ENCODE measurements at places on chromosomes 5 and 9.

- no peak for DNase-seq
Observed at GRCh38 chr5:141465351-141465750, 10.4 kb upstream of the PCDHGC3 start.

DNA sequence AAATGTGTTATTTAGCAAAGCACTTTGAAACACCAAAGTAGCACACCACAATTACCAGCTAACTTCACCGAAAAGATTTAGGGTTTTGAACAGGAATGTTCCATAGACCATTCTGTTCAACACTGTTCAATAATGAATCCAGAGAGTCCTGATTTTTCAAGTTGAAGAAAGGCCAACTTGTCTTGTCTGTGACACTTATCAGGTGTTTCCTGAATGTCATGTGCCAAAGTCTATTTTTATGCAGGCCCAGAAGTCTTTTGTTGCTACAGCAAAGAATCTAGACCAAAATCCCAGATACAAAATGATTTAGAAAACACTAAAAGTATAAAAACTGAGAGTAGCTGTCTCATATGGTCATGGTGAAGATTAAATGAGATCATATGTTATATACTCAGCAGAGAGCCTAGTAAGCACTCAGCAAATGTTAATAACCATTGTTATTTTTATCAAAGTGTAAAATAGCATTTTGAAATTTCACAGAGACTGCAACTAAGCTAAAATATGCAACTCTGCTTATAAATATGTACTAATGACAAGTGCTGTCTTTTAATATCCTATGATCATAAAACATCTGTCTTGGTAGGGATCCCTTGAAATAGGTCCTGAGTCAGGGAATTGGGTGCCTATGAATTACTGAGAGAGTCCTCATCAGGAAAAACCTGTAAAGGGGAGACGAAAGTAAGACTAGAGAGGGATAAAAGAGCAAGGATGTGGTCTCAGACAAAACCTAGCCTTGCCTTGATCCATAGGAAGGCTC, 122.4 kb upstream of the SLC12A2 start:
- DNase-seq: no peak

GRCh38 chr5:17151686-17152085, 65.7 kb upstream of the BASP1 start:
- no peak for DNase-seq

DNA sequence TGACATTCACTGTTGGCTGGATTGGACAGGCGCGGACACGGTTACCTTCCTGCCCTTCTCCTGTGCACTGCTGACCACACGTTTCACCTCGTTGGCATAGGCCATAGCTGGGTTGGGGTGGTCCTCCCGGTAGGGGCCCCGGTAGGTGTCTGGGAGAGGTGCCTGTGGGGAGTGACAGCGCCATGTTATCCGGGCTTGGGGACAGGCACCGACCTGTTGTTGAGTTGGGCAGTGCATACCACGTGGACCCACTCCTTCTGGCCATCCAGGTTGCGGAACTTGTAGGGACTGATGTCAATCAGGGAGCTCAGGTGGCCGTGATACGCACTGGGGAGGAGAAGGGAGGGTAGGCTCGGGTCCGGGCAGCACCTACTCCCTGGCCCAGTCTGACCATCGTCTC, 8.2 kb downstream of the PHYKPL start:
- DNase-seq: no peak

DNA sequence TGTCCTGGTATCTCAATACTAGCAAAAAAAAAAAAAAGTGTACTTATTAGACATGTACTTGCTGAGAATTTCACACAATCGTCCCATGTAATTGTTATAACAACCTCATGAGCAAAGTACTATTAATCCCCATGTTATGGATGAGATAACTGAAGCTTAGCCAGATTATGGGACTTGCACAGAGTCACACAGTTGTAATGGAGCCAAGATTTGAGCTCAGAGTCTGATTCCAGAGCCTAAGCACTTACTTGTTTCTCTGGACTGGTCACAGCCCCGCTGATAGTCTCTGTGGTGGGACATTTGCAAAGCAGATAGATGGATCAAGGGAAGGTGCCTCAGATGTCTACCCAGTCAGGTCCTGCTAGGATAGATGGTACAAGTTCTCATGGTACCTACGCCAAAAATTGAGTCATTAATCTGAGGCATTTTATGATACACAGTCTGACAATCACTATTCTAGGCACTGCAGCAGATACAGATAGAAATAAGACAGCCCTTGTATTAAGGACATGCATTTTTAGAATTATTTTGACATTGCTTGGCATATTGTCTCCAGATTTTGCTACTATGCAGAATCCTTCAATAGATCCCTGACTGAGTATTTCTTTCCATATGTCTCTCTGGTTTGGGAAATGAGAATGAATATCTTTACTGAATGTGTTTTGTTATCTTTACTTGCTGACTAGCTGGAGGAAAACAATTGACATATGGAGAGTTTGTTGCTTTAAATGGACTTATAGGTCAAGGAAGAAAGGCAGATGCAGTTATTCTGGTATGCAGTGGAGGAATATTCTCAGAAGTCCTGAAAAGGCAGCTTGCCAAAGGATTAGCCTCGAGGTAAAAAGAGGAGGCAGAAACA, 149.5 kb downstream of the ADAMTSL1 start:
- no peak for DNase-seq

DNA sequence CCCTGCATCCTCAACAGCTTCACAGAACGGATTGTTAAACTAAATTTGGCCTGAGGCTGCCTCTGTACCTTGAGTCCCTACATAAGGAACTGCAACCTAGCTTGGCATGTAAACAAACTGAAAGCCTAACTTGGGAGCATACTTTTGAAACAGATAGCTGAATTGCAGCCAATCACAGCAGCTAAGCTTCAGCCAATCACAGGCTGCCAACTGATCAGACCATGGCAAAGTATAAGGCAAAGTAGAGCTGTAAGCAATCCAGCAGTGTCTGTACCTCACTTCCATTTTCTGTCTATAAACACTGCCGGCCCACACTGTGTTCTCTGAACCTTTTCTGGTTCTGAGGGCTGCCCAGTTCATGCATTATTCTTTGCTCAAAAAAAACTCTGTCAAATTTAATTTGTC, 8.9 kb upstream of the ZNF483 start:
- no peak for DNase-seq

DNA sequence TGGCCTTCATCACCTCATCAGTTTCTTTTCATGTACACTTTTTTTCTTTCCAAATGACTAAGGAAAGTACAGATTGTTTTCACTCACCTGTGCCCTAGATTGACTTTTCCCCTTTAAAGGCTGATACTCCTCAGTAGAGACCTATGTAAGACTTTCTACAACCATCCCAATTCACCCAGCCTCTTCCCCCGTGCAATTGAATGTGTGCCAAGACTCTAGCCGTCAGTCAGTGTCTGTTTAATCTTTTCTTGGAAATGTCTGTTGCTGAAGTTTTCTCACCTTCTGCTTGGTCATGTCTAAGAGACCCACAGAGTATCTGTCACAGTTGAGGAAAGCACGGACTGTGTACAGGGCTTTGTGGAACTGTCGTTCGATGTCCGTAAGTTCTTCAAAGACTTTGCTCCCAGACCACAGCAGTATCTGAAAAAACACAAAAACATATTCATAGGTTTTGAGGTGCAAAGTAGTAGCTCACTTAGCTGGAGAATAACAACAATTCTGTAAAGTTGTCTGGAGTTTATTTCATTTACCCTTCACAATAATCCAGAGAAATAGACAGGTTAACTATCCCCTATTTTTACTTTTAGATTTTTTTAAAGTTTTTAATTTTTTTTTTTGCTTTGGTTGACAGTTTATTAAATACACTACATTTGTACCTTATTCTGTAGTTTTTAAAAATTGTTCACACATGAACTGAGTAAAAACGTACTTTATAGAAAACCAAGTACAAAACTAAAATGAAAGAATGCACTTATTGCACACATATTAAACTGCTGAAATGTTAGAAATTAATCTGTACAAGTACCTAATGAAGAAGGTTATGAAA, 13.6 kb downstream of the PDE6A start:
- no peak for DNase-seq

DNA sequence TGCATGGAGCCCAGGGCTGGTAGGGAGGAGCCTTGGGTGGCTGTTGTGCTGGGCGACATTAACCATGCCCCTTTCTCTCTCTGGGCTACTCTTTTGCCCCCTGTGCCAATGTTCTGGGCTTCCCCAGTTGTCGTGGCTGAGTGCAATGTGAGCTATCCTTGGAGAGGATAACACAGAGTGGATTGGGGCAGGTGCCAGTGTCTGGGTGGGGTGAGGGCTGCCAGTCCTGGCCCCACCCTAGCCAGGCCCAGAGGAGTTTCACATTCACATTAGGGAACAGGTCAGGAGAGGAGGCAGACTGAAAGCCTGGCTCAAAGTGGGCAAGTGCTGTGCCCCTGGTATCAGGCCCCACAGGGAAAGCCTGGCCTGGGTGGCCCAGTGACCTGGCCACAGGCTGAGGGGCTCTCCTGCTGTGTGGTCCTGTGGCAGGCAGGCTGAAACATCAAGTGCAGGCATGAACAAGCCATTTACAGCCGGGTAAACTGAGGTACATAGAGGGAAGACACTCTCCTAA, 7.5 kb upstream of the NDST1 start:
- DNase-seq: no peak

DNA sequence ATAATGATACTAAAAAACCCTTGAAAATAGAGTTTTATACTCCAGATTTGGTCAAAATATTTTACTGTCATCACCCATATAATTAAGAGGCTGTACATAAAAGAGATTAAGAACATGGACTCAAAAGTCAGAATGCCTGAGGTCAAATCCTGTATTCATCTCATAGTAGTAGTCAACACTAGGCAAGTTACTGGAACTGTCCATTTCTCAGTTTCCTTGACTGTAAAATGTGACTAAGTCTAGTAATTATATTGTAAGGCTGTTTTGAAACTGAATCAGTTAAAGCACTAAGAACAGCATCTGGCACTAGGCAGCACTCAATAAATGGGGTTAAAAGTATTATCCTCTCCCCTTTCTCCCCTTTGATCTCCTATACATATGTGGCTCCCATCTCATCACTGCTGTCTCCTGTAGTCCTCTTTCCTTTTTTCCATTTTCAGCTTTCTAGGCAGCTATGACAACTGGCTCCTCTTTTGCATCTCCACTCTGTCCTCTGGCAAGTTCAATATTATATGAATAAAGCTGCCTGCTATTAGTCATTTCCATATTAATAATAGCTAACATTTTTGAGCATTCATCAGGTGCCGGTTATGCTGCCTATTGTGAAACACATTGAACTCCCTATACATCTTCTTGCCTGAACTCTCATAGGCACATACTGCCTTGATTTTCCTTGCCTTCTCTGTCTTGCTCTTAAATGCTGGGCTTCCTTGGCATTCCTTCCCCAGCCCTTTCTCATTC, 185.8 kb upstream of the NREP start:
- DNase-seq: no peak

GRCh38 chr5:5343568-5343967, 78.9 kb upstream of the ICE1 start:
- DNase-seq: no peak

DNA sequence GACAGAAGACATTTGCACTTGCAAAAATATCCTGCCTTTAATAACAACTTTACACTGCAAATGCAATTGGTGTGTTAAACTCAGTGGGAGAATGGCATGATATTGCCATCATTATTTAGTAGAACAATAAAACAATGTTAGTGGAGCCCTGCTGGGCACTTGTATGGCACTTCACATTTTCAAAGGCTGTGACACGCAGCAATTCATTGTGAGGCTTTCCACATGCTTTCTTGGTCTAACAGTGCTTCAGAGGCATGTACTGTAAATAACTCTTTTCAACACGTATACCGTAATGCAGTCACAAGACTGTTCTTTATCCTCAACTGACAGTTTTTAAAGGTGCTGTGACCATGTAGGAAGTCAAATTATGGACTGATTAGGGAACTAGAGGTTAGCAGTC, 155.5 kb upstream of the EPB41L4A start:
- no peak for DNase-seq

GRCh38 chr9:136847088-136847825, 2.0 kb upstream of the PHPT1 start:
- no peak for DNase-seq

- DNase-seq: no peak
Observed at GRCh38 chr5:75340714-75341478, 3.9 kb downstream of the HMGCR start.

DNA sequence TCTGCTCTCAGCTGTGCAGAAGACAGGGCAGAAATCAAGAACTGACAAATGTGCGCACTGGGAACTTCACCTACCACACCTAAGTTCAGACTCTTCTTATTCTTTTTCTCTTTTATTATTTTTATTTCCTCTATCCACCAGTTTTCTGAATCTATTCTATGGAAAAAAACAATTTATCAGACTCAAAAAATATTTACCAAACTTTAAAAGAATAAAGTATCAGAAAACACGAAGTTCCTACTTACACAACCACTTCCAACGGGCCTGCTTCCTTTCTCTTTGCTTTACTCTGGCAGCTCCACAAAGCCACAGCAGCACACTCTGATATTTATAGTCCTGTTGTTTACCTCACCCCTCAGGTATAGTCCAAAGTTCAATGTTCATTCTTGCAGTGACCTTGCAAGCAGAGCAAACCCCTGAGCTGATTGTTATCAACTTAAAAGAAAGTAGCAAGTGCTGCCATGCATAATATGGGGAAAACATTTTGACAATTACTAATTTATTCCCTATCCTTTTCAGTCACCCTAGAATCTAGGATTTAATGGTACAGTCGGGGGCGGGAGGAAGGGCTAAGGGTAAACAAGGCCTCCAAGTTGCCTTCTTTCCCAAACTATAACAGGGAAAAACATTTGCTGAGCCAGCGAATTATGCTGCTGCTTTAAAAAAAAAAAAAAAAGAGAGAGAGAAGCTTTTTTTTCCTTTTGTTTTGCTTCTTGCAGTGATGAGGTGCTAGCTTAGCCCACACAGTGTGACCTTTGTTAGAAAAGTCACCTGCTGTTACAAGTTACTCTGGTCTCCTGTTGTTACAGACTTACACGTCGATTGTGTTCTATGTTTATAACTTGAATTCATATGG, at the start of gene SELENOP:
Gene SELENOP (minus strand): TSS at position 302 of the 856 bp plus-strand sequence. CDS start 3,539 bp downstream, outside the sequence.
- no peak for DNase-seq

- no peak for DNase-seq
Observed at GRCh38 chr5:123203105-123203800, 114.2 kb downstream of the PRDM6 start.

- no peak for DNase-seq
Observed at GRCh38 chr9:71096421-71097108, 24.9 kb downstream of the TRPM3 start.

DNA sequence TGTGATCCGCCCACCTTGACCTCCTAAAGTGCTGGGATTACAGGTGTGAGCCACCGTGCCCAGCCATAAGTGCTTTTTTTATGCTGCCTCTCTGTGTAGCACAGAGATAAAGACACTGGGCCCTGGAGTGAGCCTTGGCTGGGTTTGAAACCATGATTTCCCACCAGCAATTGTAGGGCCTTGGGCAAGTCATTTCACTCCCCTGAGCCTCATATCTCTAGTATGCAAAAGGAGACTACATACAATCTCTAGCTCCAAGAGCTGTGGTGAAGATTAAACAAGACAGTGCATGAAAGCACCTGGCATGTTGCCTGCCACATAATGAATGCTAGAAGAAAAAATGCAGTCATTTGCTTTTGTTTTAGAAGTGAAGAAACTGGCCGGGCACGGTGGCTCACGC, 3.9 kb downstream of the FABP6 start:
- DNase-seq: no peak

DNA sequence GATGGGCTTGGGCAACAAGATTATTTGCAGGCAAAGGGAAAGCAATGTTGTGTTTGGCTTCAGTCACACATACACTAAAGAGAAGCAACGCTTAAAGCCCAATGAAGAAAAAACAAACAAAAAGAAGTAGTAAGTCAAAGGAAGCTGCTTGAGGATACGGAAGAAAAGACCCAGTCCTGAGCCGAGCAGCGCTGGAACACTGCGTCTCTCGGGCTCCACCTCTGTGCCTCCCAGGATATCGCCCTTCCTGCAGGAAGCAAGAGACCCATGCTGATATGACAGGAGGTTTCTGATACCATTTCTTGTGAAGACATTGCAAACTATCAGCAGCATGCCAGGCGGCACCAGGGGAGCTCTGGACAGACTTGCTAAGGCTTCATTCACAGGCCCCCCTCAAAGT, 9.9 kb downstream of the GNAQ start:
- DNase-seq: no peak

Data from stimulated activated CD8-positive, alpha-beta memory T cell treated with anti-CD3 and anti-CD28 coated beads, Interleukin-2, amount 100 ng/mL, for 1 hour (primary cell).